ENCODE measurements at places on chromosomes 4 and X.

DNA sequence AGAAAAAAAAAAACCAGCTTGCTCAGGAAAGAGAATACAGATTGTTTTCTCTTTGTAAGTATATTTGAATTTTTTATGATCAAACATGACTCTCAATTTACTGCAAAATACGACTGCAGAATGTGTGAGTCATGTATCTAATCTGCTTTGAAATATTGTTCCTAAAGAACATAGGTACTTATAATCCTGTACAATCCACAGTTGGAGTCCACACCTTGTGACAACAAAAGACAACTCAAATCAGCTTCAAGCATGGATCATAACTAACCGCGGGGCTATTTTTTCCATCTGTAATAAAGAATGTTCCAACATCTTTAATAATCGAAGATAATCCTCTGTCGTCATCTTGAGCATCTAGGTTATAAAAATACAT lies 77.8 kb upstream of the STIM2 start:
- no peak overlapping the region for H3K4me3 ChIP-seq
- no peak overlapping the region for H3K27ac ChIP-seq
- no peaks in the 10 kb centered on the region for H3K36me3 ChIP-seq
- DNase-seq, result no peak
- H3K4me1 ChIP-seq, result peaks cover 13% of the 10 kb centered on the region

DNA sequence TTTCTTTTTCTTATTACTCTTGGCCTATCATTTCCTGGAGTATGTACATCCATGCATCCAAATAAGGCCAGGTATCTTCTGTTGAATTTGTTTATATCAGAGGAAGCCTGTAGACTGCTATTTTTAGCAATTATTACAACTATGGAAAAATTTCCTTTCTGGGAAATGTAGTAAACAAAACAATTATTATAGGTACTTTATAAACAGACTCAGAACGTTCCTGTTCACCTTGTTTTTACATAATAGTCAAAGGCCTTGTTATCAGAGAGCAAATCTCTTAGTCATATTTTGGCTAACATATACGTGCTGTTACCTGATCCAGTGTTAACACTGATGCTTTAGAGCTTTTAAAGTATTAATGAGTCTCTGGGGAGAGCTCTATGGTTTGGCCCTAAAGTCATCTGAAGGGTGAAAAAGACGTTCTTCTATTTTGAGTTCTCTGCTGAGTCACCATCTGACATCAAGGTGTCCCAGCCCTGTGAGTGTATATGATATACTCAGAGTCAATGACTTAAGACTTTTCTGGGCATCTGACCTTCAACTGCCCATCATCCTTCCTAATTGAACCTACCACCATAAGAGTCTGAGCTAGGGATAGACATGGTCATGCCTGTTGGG lies 7.3 kb downstream of the SPARCL1 start:
- H3K4me3 ChIP-seq, result no peak overlapping the region
- DNase-seq, result no peak
- peaks cover 26% of the 10 kb centered on the region for H3K4me1 ChIP-seq
- H3K27me3 ChIP-seq, result no peaks in the 10 kb centered on the region
- no peaks in the 10 kb centered on the region for H3K36me3 ChIP-seq

DNA sequence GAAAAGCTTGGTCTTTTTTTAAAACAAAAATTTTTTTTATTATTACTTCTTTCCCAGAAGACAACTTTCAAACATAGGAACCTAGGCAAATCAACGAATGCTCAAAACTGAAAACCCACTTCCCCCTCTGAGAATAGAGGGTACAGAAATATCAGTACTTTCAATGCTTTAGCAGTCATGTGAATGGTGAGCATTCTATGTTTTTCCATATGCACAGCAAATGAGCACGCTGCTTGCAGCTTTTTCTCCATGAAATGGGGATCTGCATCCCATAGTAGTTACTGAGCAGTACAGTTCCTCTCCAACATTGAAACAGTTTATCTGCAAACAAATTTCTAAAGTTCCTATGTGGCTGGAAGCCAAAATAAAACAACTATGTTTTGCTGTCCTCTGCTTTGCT lies 108.4 kb upstream of the BMP2K start:
- H3K27ac ChIP-seq, result no peak overlapping the region
- DNase-seq, result no peak
- H3K27me3 ChIP-seq, result no peaks in the 10 kb centered on the region
- H3K36me3 ChIP-seq, result no peaks in the 10 kb centered on the region
- H3K4me3 ChIP-seq, result no peak overlapping the region

GRCh38 chr4:77473509-77473908 lies 132.1 kb upstream of the CXCL13 start:
- no peak overlapping the region for H3K27ac ChIP-seq
- H3K36me3 ChIP-seq, result no peaks in the 10 kb centered on the region
- H3K4me1 ChIP-seq, result no peaks in the 10 kb centered on the region
- no peak overlapping the region for H3K4me3 ChIP-seq
- H3K27me3 ChIP-seq, result no peaks in the 10 kb centered on the region

- no peak overlapping the region for H3K27ac ChIP-seq
- H3K36me3 ChIP-seq, result no peaks in the 10 kb centered on the region
- no peak for DNase-seq
- H3K27me3 ChIP-seq, result no peaks in the 10 kb centered on the region
- no peaks in the 10 kb centered on the region for H3K4me1 ChIP-seq
These were observed 37.7 kb downstream of the LIMCH1 start for GRCh38 chr4:41575665-41576064.

DNA sequence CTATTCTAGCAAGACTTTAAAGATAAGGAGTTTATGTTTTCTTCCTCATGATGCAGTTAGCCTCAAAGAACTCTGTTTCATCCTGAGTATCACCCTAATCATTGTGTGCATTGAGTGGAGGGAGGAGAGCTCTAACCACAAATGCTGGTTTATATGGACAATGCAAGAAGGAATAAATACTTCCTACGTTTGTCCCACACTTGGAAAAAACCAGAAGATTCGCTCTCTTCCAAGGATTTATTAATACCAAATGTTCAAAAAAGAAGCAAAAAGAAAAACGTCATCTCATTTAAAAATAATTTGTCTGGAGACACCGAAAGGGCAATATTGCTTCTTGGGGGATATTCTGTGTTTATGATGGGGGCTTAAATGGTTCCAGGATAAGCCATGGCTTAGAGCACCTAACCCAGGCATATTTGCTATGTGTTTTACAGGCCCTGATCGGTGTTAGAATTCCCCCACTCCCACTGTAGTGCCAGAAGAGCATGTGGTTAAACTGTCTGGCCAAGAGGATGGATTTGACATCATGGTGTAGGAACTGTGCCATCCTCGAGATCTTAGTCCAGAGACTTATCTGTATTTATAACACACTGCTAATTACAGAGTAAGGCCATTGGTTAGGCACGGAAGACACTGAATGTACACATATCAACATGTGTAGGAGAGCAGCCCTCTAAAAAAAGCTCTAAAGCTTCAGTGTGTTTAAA lies 227.2 kb downstream of the ANK2 start:
- no peaks in the 10 kb centered on the region for H3K36me3 ChIP-seq
- H3K4me3 ChIP-seq, result no peak overlapping the region
- DNase-seq, result no peak
- H3K4me1 ChIP-seq, result no peaks in the 10 kb centered on the region
- no peak overlapping the region for H3K27ac ChIP-seq
- no peaks in the 10 kb centered on the region for H3K27me3 ChIP-seq

DNA sequence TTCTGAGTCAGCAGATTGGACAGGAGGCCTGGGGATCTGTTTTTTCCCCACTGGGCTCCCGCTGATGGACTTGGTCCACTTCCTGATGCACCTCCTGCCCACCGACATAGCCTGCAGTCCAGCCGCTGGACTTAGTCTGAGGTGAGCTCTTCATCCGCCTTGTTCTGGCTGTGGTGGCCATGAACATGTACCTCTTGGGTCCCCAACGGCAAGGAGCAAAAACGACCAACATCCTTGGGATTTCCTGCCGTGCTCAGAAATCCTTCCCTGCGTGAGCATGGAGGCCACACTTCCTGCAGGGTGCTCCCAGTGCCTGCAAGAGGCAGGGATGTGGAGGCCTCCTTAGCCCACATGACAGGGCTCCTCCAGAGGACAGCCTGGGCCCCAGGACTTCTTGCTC lies 76.8 kb downstream of the CRMP1 start:
- no peak for DNase-seq
- no peaks in the 10 kb centered on the region for H3K4me1 ChIP-seq
- H3K27ac ChIP-seq, result no peak overlapping the region
- H3K36me3 ChIP-seq, result peaks cover 29% of the 10 kb centered on the region

DNA sequence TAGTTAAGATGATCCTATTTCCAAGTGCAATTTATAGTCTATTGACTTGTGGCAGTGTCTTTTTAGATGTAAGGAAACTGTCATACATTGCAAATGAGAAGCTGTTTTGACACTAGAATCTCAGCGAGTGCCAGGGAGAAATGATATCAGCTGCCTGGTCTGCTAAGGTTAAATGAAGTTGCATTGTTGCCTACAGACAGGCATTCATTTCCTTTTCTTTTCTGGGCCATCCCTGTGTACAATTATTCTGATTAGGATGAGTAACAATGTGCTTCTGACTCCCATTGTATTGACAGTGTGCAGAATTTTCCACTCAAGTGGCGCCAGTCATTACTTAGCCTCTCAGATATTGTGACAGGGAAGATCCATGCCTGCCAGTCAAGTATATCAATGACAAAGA lies 231.2 kb downstream of the GPAT3 start:
- no peak for DNase-seq
- no peaks in the 10 kb centered on the region for H3K27me3 ChIP-seq
- no peaks in the 10 kb centered on the region for H3K36me3 ChIP-seq
- H3K27ac ChIP-seq, result no peak overlapping the region

DNA sequence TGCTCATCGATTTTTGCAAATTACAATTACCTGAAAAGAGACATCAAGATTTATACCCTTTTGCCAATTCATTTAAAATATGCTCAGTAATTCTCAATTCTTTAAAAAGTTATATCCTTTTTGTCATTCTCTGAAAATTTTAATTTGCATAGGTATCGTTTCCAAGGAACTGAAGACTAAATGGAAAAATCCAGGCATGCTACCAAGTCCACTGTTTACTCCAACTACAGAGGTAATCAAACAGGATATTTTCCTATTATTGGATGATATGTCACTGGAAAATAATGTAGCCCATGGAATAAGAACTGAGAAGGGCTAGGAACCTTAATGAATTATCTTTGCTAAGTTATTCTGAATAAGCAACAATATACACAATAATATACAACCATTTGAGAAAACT lies 132.7 kb downstream of the THOC2 start:
- H3K36me3 ChIP-seq, result peaks cover 45% of the 10 kb centered on the region
- no peak overlapping the region for H3K4me3 ChIP-seq
- no peak for DNase-seq
- H3K27ac ChIP-seq, result no peak overlapping the region
- no peaks in the 10 kb centered on the region for H3K4me1 ChIP-seq
- no peaks in the 10 kb centered on the region for H3K27me3 ChIP-seq

DNA sequence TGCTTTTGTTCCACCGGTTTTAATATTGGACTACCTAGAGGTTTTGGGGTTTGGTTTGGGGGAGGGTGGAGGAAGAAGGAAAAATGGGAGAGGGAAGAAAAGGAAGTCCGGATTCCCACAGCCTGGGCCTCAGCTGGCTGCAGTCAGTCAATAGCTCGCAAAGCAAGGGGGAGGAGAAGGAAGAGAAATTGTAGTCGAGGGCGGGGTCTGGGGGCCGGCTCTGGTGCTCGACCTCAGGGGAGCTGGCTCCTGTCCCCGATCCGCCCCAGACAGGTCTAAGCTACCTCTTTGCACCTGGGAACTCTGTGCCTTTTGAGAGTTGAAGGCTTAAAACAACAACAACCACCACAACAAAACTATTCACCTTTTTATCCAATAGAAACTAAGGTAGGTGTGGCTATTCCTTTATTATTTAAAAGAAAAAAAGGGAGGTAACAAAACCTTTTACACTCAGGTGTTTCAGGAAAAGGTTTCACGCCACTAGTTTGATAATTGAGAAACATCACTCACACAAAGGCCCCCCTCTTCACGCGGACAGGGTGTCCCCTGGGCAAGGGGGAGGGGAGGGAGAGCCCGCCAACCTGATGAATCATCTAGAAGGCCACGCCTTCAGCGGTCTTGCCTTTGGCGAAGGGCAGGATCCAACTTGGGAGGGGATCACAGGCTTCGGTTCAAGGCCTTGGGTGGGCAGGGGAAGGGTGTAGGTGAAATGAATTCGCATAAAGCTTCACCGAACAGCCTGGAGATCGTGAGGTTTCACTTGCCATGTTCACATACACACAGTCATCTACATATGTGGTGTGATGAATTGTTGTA lies 1.6 kb upstream of the LNX1 start:
- no peaks in the 10 kb centered on the region for H3K27me3 ChIP-seq
- DNase-seq, result no peak
- H3K4me3 ChIP-seq, result peak overlapping the region; percentile 64
- no peak overlapping the region for H3K27ac ChIP-seq
- no peaks in the 10 kb centered on the region for H3K36me3 ChIP-seq

- DNase-seq, result no peak
- H3K36me3 ChIP-seq, result no peaks in the 10 kb centered on the region
- no peak overlapping the region for H3K4me3 ChIP-seq
- H3K4me1 ChIP-seq, result no peaks in the 10 kb centered on the region
These were observed 291.5 kb upstream of the GALNTL6 start for GRCh38 chr4:171521726-171522125.

GRCh38 chrX:123803331-123803983 lies 56.4 kb upstream of the XIAP start:
- no peaks in the 10 kb centered on the region for H3K27me3 ChIP-seq
- H3K4me1 ChIP-seq, result no peaks in the 10 kb centered on the region
- H3K4me3 ChIP-seq, result no peak overlapping the region
- no peaks in the 10 kb centered on the region for H3K36me3 ChIP-seq
- peak; percentile 0 for DNase-seq

DNA sequence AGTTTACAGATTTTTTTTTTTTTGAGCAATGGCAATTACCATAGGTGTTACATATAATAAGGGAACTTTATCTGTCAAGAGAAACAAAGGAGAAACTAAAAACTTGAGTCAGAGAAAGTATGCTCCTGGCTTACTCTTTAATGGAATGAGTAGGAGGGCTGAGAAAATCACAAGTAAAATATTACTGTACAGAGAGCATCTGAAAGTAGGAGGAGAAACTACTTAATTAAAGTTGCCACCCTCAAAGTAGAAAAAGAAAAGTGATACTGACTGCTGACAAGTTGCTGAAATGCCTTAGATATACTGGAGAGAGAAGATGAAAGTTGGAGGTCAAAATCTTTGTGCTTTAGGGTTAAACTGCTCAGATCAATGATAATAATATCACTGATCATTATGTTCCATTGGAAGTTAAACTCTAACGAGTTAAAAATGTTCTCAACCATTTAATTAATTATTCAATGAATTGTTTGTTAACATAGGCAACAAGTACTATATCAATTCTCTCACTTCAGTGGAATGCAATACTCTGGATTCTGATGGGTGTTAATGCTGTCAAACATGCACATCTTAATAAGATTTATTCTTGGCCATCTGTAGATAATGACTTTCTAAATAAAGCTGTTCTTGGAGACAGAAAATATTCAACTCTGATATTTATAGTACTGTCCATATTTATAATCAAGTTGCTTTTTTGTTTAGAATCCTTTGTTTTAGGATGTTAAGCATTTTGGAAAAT lies 61.2 kb upstream of the CAMK2D start:
- H3K4me3 ChIP-seq, result no peak overlapping the region
- no peaks in the 10 kb centered on the region for H3K4me1 ChIP-seq
- H3K27ac ChIP-seq, result no peak overlapping the region
- H3K36me3 ChIP-seq, result no peaks in the 10 kb centered on the region
- H3K27me3 ChIP-seq, result no peaks in the 10 kb centered on the region
- no peak for DNase-seq

GRCh38 chr4:77232653-77233052 lies 75.6 kb downstream of the CCNG2 start:
- no peak for DNase-seq
- H3K36me3 ChIP-seq, result no peaks in the 10 kb centered on the region
- no peaks in the 10 kb centered on the region for H3K27me3 ChIP-seq
- H3K4me3 ChIP-seq, result no peak overlapping the region
- no peak overlapping the region for H3K27ac ChIP-seq

Data from neuronal stem cell (in vitro differentiated cells).